CD4-positive, CD25-positive, alpha-beta regulatory T cell (primary cell): ENCODE measurements at places on chromosomes 6 and 20.

DNA sequence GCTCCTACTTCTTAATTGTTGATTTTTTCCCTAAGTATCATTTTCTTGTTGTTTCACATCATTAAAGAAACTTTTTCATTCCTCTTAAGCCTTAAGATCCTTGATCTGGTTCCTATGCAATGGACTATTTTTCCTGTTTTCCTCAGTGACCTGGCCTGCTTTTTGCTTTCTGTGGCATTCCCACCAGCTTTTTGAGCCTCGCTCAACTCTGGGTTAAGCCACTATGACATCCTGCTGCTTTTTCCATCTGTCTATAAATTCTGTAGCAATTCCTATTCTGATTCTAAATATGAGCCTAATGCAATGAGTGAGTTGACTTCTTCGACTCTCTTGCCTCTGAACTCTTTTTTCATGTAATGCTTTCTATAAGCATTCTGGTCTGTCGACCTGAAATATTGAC lies 160.3 kb downstream of the GRM1 start:
- no peak overlapping the region for H3K27ac ChIP-seq
- no peak for DNase-seq
- H3K36me3 ChIP-seq = no peaks in the 10 kb centered on the region
- no peaks in the 10 kb centered on the region for H3K27me3 ChIP-seq
- H3K4me3 ChIP-seq = no peak overlapping the region

GRCh38 chr6:127276331-127276730 lies 9.7 kb downstream of the RNF146 start:
- no peaks in the 10 kb centered on the region for H3K4me1 ChIP-seq
- H3K27me3 ChIP-seq = no peaks in the 10 kb centered on the region
- DNase-seq = no peak
- H3K36me3 ChIP-seq = peaks cover 9% of the 10 kb centered on the region
- H3K4me3 ChIP-seq = no peak overlapping the region

GRCh38 chr6:115901896-115902295 lies 158.8 kb downstream of the FRK start:
- no peaks in the 10 kb centered on the region for H3K36me3 ChIP-seq
- H3K4me3 ChIP-seq = no peak overlapping the region
- H3K27ac ChIP-seq = no peak overlapping the region
- no peak for DNase-seq

DNA sequence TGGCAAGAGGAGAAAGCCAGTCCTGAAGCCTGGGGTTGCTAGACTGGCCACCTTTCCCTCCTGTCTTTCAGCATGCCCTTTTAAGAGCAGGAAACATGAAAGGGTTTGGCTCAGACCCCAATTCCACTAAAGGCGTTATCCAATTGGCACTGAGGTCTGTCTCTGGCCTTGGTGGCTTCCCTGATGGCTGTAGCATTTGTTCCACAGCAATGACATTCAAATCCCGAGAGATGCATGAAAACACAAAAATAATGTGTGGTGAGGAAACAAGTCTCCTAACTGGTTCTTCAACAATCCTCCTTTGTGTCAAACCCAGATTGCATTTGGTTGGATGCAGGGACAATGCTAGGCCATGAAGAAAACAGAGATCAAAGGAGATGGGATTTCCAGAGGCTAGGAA lies 56.5 kb upstream of the ADTRP start:
- no peak for DNase-seq
- no peaks in the 10 kb centered on the region for H3K36me3 ChIP-seq
- no peaks in the 10 kb centered on the region for H3K27me3 ChIP-seq
- H3K27ac ChIP-seq = no peak overlapping the region
- no peak overlapping the region for H3K4me3 ChIP-seq
- no peaks in the 10 kb centered on the region for H3K4me1 ChIP-seq

DNA sequence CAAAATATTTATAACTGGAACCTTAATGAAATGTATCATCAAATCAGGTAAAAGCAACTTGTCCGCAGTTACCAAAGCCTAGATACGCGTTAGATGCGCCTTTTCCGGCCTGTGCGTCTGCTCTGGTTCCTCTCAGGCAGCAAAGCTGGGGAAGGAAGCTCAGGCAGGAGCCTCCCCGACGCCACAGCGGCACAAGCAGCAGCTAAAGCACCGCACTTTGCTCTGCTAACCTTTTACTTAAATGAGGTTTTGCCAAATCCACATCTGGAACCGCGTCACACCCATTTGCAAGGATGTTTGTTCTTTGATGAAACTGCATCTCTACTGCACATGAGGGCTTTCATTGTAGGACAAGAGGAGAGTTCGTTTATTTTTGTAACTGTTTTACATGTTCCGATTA lies 36.8 kb downstream of the THBS2 start:
- H3K27ac ChIP-seq = no peak overlapping the region
- peaks cover 3% of the 10 kb centered on the region for H3K4me1 ChIP-seq
- H3K36me3 ChIP-seq = no peaks in the 10 kb centered on the region
- H3K4me3 ChIP-seq = no peak overlapping the region

DNA sequence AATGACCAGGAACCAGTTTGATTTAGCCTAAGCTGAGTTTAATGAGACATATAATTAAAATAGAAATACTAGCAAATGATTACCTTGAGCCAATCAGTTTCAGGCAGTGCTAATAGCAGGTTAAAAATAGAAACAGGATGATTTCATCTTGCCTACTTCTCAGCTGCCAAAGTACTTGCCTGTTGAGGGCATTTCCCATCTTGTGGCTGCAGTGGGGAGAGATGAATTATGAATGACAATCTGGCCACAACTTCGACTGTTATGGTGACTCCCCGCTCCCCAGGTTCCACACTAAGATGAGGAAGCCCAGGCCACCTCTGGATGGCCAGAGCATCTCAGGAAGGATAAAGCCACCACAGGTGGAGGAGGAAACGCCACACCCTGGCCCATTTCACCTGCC lies 31.3 kb downstream of the MBOAT1 start:
- no peak overlapping the region for H3K27ac ChIP-seq
- H3K4me1 ChIP-seq = peaks cover 7% of the 10 kb centered on the region
- H3K36me3 ChIP-seq = peaks cover 7% of the 10 kb centered on the region
- no peak overlapping the region for H3K4me3 ChIP-seq
- DNase-seq = no peak

DNA sequence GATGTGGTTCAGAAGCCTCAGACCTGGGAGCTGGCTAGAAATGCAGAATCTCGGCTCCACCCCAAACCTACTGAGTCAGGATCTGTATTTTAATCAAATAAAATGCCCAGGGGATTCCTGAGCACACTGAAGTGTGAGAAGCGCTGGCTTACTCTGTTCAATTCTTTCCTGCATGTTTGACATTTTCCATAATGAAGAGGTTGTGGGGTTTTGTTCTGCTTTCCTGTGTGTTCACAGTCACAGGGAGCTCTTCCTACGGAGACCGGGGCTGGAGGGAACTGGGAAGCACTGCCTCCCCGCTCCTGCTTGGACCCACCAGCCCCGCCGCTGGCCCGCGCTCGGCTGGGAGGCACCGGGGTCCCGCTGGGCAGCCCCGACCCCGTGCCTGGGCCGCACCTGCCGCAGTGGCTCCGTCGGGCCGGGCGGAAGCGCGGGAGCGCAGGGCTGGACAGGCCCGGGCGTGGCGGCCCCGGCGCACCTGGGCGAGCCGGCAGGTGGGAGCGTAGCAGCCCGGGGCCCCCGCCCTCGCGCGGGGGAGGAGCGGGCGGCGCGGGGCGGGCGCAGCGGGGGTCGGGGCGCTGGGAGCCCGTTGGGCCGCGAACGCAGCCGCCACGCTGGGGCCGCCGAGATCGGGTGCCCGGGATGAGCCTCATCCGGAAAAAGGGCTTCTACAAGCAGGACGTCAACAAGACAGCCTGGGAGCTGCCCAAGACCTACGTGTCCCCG lies at the start of gene MAPK13:
MAPK13 (plus strand) TSS at position 573 of the 726 bp plus-strand sequence; CDS start at position 643, 70 bp downstream.
- H3K4me3 ChIP-seq = peak within 1 kb of the TSS; percentile 88
- H3K27me3 ChIP-seq = no peaks in the 10 kb centered on the region
- H3K4me1 ChIP-seq = peaks cover 51% of the 10 kb centered on the region
- DNase-seq = peak; percentile 50
- peaks cover 19% of the 10 kb centered on the region for H3K36me3 ChIP-seq

GRCh38 chr6:169046483-169047192 lies 207.0 kb downstream of the THBS2 start:
- H3K27ac ChIP-seq = no peak overlapping the region
- no peaks in the 10 kb centered on the region for H3K36me3 ChIP-seq
- no peaks in the 10 kb centered on the region for H3K4me1 ChIP-seq
- no peak overlapping the region for H3K4me3 ChIP-seq
- H3K27me3 ChIP-seq = no peaks in the 10 kb centered on the region

GRCh38 chr6:141653590-141653989 lies 479.1 kb upstream of the GJE1 start:
- no peaks in the 10 kb centered on the region for H3K27me3 ChIP-seq
- H3K4me3 ChIP-seq = no peak overlapping the region
- H3K4me1 ChIP-seq = no peaks in the 10 kb centered on the region
- H3K36me3 ChIP-seq = no peaks in the 10 kb centered on the region
- no peak overlapping the region for H3K27ac ChIP-seq

GRCh38 chr6:53615633-53616449 lies 49.7 kb downstream of the KLHL31 start:
- H3K4me3 ChIP-seq = no peak overlapping the region
- no peaks in the 10 kb centered on the region for H3K4me1 ChIP-seq

DNA sequence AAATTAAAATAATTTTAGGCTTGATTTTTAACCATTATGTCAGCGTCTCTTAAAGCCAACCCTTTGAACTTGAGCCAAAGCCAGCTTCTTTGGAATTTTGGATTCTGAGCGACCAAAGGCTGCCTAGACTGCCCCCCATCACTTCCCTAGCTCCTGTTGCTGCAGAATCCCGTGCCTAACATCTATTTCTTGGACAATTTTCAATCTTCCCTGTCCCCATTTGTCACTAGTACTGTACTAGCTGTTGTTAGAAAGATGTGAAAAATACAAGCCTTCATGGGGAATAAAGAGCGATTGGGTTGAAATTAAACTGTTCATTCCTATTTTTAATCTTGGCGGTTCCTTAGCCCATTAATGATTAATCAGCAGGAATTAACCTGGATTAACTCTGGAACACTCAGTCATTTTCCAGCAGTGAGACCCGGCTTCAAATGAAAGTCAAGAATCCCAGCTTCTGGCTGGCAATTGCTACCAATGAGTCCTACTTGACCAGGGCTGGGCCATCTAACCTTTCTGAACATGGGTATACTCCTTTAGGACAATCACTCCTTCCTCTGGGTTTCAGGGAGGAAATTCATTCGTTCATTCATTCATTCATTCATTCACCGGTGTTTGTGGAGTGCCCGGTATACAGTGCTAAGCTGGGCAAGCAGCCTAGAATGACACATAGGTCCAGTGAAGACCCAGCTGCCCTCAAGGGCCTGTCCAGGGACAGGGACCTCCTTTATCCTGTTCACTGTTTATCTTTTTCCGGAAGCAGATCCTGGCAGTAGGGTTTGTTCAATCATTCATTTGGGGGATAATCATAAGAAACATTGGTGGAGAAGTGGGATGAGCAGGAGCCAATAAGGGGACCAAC lies 1.4 kb upstream of the RRBP1 start:
- no peaks in the 10 kb centered on the region for H3K36me3 ChIP-seq
- H3K27ac ChIP-seq = no peak overlapping the region
- peak overlapping the region; percentile 79 for H3K4me3 ChIP-seq
- peaks cover 17% of the 10 kb centered on the region for H3K4me1 ChIP-seq

GRCh38 chr20:36384022-36384619 lies 78.0 kb downstream of the DLGAP4 start:
- no peaks in the 10 kb centered on the region for H3K4me1 ChIP-seq
- no peak for DNase-seq
- no peaks in the 10 kb centered on the region for H3K36me3 ChIP-seq
- no peak overlapping the region for H3K4me3 ChIP-seq
- no peaks in the 10 kb centered on the region for H3K27me3 ChIP-seq
- no peak overlapping the region for H3K27ac ChIP-seq

- no peak overlapping the region for H3K4me3 ChIP-seq
- no peaks in the 10 kb centered on the region for H3K27me3 ChIP-seq
These were observed 421.8 kb downstream of the EYS start for GRCh38 chr6:65285275-65285674.

GRCh38 chr6:157224951-157225574 lies 98.3 kb downstream of the TMEM242 start:
- no peak overlapping the region for H3K27ac ChIP-seq
- H3K4me3 ChIP-seq = no peak overlapping the region
- no peak for DNase-seq
- H3K4me1 ChIP-seq = peaks cover 30% of the 10 kb centered on the region
- no peaks in the 10 kb centered on the region for H3K36me3 ChIP-seq
- no peaks in the 10 kb centered on the region for H3K27me3 ChIP-seq

DNA sequence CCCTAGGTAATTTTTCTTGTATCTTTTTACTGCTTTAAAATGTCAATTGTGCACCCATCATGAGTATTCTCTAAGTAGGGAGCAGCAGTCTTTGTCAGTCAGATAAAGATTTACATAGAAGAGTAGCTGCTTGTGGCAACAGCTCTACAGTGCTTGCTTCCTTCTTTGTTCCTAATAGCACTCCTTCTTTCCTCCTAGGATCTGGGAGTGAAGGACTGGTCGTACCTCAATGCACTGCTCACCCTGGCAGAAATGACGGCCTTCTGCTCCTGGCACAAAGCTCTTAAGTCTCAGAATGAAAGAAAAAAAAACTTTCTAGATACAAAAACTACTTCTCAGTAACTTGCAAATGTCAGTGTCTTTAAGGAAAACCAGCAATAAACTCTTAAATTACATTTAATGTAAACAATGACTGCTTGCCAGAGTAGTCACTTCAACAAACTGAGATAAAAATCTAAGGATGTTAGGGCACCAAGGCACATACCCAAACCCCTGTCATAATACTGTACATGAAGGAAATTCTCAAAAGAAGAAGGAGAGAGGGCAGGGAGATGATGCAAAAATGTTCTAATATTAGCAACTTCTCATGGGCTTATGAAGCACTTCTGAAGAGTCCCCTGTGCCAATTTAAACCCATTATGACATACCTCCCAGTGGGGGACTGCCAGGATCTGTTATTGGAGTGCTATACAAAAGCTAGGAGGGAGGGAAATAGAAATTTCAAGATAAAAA lies 34.0 kb downstream of the NCOA6 start:
- H3K4me3 ChIP-seq = no peak overlapping the region
- no peak for DNase-seq
- no peaks in the 10 kb centered on the region for H3K4me1 ChIP-seq
- H3K27me3 ChIP-seq = no peaks in the 10 kb centered on the region
- peaks cover 14% of the 10 kb centered on the region for H3K36me3 ChIP-seq
- H3K27ac ChIP-seq = no peak overlapping the region

- H3K27ac ChIP-seq = no peak overlapping the region
- no peaks in the 10 kb centered on the region for H3K36me3 ChIP-seq
- H3K27me3 ChIP-seq = no peaks in the 10 kb centered on the region
- no peak overlapping the region for H3K4me3 ChIP-seq
- DNase-seq = no peak
These were observed 336.7 kb downstream of the GJA1 start for GRCh38 chr6:121771937-121772720.

GRCh38 chr6:148677594-148678476 lies 69.0 kb upstream of the UST start:
- H3K4me3 ChIP-seq = no peak overlapping the region
- DNase-seq = no peak
- H3K4me1 ChIP-seq = no peaks in the 10 kb centered on the region
- peaks cover 8% of the 10 kb centered on the region for H3K27me3 ChIP-seq

DNA sequence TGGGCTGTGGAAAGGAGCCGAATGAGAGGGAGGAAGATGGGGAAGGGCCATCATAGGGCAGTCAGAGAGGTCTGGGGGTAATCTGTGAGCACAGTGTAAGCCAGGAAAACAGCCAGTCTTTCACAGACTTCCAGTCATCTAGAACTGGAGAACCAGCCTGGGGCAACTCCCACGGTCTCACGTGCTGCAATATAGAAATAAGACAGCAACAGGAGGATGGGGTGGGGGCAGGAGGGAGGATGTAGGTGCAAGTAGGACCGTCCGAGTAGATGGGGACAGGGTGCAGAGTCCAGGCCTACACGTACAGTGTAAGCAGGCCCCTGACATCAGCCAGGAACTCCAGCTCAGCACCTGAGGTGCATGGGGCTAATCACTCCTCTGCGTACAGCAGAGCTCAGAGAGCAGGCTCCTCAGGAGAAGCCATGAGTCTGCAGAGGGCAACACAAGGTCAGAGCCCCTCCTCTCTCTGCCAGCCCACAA lies 58.2 kb upstream of the TNFAIP3 start:
- H3K36me3 ChIP-seq = no peaks in the 10 kb centered on the region
- H3K4me3 ChIP-seq = no peak overlapping the region
- no peaks in the 10 kb centered on the region for H3K27me3 ChIP-seq
- H3K27ac ChIP-seq = no peak overlapping the region
